ENCODE measurements at places on chromosomes 1 and 21.

DNA sequence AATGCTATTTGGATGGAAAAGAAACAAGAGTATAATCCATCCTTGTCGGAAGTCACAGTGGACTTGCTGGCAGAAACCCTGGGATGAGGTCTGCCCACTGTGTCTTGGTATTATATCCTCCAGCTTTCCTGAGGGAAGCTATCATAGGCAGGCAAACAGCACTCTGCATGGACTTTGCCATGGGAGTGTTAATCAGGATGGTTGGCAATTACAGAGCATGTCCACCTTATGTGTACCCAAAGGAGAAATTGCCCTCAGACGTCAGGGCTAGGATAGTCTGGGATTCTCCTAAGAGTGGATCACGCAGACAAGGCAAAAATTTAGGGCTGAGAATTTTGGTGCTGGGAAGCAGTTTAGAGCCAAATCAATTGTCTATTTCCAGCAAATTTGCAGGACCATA lies 184.9 kb upstream of the ESRRG start:
- no peak for DNase-seq

GRCh38 chr21:32861866-32862265 lies 90.3 kb upstream of the PAXBP1 start:
- no peak for DNase-seq

DNA sequence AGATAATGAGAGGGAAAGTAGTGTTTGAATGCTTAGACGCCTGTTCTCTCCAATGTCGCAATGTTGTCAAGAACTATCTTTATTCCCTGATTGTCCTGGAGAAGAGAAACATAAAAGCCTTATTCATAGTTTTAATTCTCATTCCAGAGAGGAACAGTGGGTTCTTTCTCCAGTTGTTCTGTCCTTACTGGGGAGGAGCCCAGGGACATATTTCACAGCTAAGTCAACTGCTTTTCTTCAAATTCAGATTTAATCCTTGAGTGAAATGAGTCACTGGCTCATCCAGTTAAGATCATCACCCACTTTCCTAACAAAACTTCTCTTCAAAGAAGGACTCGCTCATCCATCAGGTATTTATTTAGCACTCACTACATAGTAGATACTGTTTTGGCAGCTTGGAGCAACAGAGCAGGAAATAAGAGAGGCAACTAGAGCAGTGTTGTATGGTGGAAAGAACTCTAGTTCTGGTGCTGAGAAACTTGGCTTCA lies 365.7 kb upstream of the USP24 start:
- DNase-seq = no peak

GRCh38 chr1:116133696-116134475 lies 22.7 kb downstream of the MAB21L3 start:
- no peak for DNase-seq

DNA sequence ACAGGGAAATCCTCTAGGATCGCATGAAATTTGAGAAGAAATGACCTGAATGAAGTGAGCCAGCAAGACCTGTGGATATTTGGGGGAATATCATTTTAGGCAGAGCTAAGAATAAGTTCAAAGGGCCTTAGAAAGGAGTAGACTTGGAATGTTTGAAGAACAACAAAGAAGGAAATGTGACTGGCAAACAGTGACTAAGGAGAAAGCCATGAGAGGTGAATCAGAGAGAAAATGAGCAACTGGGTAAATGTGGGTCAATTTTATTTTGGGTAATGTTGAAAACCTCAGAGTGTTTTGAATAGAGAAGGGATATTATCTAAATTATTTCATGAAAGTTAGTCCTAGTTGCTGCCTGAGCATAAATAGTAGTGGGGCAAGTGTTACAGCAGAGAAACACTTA lies 672.8 kb downstream of the LMO4 start:
- DNase-seq = no peak

DNA sequence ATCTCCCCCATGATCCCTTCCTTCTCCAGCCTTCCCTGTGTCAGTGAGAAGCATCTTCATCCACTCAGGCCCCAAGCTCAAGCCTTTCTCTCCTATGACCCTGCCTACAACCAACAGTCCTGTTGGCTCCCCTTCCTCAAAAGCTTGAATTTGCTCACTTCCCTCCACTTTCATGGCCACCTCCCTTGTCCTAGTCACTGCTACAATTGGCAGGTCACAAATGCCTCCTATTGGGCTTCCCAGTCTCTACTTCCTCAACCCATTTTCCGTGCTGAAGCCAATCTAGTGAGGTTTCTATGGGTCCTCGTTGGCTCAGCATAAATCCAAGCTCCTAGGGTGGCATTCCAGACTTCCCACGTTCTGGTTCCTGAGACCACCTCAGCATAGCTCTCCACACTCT lies 40.2 kb upstream of the SLC6A9 start:
- DNase-seq = no peak

- no peak for DNase-seq
Measured at GRCh38 chr1:27299385-27300271, 22.3 kb upstream of the TMEM222 start.

DNA sequence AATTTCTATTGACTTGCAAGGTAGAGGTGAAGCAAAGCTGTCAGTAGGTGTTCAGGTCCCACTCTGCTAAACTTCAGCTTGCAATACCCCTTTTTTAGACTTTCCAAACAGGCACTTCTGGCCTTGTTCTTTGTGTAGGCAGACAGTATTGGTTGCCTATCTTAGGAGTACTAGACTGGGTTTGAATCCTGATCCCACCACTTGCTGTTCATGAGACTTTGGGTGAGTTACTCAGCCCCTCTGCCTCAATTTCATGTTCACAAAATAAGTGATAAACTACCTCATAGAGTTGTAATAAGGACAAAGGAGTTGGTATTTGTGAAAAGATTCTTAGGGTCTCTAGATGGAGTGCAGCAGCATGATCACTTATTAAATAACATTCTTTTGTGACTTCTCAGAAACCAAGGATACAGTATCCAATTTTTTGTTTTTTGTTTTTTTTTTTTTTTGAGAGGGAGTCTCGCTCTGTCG lies 5.2 kb downstream of the RCC1 start:
- DNase-seq = no peak

DNA sequence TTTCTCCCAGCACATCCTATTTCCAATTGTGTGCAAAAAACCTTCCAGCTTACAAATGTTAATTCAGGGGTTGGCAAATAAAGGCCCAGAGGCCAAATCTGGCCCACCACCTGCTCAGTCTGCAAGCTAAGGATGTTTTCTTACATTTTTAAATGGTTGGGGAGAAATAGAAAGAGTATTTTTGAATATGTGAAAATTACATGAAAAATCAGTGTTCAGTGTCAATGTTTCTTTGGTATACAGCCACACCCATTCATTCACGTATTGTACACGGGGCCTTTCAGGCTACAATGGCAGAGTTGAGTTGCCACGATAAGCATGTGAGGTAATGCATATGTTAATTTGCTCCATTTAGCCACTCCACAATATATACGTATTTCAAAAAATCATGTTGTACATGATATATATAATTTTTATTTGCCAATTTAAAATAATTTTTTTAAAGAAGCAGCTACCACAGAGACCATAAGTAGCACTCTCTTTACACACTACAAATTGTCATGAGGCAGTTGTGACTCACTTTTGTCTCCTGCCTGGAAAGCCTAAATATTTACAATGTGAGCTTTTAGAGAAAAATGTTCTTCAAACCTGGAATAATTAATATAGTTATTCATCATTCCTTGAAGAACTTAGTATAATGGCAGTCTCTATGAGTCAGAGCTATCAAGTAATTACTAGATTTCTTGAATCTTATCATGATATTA lies 189.6 kb downstream of the SMYD3 start:
- no peak for DNase-seq

GRCh38 chr1:192303029-192303428 lies 13.8 kb upstream of the RGS21 start:
- no peak for DNase-seq

- DNase-seq = no peak
Measured at GRCh38 chr1:195606483-195606882, 1001.8 kb downstream of the KCNT2 start.

All from CD4-positive, alpha-beta T cell treated with Interleukin-21 for 1 hour (primary cell).